ENCODE measurements at places on chromosomes 11 and 22.

DNA sequence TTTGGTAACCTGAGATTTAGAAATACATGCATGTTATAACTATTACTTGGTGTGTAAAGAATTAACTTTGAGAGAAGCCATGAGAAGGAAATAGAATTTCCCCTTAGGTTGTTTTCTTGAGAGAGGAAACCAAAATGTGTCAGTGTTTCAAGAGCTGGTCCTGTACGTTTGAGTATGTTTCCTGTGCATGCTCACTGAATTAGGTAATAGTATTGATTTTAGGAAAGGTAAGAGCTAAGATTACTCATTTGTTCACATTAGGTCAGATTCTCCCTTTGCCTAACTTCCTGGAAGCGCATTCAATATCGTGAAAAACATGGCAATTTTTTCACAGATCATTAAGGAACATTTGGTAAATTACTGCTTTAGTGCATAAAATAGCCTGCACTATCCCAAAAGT is 49.3 kb upstream of the RDX start:
- DNase-seq: peak; percentile 44

DNA sequence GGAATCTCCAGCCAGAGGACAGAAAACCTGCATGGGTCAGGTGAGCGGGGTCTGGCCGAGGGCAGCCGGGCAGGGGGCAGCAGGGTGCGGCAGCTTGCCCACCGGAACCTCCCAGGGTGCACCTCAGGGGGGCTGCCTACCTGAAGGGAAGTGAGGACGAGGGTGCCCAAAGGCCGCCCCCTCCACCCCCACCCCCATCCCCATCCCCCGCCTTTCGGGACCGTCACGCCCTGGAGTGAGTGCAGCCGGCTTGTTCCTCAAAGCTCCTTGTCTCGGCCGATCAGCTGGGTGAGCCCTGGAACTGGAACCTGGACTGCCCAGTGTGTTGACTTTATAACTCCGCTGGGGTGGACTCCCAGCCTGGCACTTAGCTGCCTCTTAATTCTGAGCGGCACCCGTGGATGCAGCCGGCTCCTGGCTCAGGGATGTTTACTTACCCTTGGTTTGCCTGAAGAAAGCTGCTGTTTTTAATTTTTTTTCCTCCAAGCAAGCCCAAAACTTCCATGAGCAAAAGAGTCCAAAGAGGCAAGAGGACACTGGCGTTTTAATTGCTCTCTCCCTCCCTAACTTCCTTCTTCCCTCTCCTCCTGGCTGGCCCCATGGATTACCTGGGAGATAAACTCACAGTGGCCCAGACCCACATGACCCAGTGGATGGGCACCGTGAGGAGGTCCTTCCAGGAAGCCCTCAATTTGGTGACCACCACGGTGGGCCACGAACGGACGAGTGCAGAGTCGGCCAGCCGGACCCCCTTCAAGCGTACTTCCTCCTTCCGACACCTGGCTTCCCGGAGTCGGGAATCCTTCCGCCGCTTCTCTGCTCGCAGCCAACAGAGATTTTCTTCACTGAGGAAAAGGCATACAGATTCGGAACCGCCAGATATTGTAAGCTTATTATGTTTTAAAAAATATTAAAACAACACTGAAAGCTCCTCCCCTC is 87.8 kb upstream of the CRYBB3 start:
- no peak for DNase-seq

- no peak for DNase-seq
Measured at GRCh38 chr11:83508804-83509203, 222.6 kb upstream of the CCDC90B start.

- peak; percentile 60 for DNase-seq
Measured at GRCh38 chr11:10856689-10857458, 979 bp downstream of the ZBED5 start.

- no peak for DNase-seq
Measured at GRCh38 chr22:31861226-31861840, 83.0 kb upstream of the YWHAH start.
